Stimulated activated CD8-positive, alpha-beta memory T cell treated with anti-CD3 and anti-CD28 coated beads, Interleukin-2, amount 100 ng/mL, for 48 hours (primary cell): ENCODE measurements at places on chromosomes 5 and 9.

- DNase-seq: no peak
Observed at GRCh38 chr9:121925935-121926334, 167.2 kb downstream of the TTLL11 start.

DNA sequence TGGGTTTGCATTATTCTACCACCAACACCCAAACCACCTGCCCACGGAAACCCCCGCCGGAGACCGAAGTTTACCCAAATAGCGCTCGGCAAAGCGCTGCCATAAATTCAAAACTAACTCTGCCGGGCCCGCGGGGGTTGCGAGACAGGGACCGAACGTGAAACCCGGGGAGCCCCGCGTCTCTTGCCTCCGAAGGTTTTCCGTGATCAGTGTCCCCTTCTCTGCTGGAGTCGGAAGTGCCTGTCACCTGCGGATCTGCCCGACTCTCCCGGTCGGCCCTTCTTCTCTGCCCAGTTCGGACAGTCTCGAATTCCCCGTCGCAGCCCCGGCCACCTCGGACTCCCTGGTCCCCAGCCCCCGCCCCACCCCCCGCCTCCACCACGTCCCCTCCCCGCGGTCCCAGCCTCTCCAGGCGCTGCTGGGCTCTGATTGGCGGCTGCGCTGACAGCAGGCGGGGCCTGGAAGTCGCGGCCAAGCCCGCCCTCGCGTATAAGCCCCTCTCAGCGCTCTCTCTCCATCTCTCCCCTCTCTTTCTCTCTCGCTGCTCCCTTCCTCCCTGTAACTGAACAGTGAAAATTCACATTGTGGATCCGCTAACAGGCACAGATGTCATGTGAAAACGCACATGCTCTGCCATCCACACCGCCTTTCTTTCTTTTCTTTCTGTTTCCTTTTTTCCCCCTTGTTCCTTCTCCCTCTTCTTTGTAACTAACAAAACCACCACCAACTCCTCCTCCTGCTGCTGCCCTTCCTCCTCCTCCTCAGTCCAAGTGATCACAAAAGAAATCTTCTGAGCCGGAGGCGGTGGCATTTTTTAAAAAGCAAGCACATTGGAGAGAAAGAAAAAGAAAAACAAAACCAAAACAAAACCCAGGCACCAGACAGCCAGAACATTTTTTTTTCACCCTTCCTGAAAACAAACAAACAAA is at the start of gene RORB:
RORB (plus strand) TSS at position 517 of the 929 bp plus-strand sequence. CDS start 642 bp downstream, outside the sequence.
- no peak for DNase-seq

DNA sequence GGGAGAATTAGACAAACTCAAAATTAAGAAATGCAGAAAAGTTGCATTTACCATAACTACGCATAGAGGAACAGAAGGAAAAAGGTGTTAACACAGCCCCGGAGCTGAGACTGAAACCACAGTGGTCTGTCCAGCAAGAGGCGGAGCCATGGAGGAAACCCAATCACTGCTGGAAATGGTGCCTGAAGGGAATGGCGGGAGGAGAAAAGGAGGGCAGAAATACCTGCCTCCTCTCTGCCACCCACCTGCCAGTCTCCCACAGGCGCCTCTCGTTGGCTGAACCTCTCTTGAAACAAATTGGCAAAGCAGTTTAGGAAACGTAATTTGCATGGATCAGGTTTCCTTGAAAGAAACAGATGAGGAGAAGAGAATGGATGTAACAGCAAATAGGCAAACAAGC is 9.7 kb upstream of the PRKACG start:
- DNase-seq: no peak

- no peak for DNase-seq
Observed at GRCh38 chr5:103057208-103058130, 62.5 kb downstream of the GIN1 start.

DNA sequence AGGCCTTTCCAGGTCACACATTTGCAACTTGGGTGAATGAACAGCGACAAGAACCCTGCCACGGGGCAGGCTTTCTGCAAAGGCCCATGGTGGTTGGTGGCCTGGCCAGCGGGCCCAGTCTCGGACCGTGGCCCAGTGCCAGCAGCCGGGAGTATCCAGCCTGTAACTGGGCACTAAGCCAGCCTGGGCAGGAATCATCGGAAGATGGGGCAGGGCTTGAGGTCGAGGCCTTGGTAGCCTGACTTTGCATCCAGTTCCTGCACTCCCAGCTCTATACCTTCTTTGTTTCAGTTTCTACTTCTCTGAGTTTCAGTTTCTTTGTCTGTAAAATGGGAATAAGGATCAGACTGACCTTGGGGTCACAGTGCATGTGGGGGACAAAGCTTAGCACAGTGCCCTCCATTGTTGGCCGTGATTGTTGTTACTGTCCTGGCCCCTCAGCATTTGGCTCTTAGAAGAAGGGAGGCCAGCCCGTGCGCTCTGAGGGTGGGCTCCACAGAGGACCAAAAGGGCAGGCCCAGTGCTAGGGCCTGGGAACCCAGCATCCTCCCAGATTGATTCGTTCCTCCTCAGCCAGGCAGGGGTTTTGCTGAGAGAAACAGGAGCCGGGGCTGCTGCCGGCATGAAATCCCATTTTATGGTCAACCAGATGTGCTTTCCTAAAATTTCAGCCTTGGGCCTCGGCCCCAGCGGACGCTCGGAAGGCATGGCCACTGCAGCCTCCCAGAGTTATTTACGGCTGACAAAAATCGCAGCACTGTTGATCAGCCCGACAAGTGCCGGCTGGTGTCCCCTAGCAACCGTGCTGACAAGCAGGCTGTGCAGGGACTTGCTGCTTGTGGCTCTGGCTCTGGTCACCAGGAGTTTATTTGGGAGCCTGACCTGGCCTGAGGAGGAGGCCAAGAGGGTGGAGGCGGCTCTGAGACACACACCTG is 43.6 kb downstream of the JADE2 start:
- DNase-seq: no peak

GRCh38 chr5:124721229-124721735 is 25.2 kb downstream of the ZNF608 start:
- DNase-seq: no peak

DNA sequence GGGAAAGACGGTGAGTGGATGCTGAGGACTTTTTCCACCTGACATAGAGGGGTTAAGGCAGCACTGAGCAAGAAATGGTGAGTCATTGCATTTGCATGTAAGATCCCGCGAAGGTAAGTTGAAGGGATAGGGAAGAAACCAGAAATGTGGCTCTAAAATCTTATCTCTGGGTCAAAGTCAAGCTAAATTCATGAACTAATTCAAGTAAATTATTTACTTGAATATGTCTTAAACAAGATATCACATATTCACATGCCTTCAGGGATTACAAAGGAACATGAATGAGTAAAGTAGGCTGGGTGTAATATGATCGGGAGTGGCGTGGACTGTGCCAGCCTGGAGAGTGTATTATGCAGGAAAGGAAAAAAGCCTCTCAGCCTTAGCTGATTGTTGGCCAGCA is 74.4 kb upstream of the EQTN start:
- no peak for DNase-seq

DNA sequence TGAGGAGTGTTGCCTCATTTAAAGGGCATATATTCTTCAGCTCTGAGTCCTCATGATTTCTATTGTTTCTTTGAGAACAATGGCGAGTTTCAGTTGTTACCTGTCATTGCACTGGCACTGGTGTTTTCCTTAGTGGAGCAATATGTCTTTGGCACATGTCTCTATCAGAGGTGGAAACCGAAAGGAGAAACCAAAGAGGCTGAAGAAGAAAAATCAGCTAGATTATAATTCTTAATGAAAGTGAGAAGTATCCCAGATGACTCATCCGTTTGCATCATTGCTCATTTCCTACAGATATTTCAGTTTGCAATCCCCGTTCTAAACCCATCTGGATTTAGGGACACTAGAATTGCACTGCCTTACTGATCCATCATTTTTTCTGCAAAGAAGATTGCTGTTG is 324.6 kb downstream of the TMEM232 start:
- no peak for DNase-seq

DNA sequence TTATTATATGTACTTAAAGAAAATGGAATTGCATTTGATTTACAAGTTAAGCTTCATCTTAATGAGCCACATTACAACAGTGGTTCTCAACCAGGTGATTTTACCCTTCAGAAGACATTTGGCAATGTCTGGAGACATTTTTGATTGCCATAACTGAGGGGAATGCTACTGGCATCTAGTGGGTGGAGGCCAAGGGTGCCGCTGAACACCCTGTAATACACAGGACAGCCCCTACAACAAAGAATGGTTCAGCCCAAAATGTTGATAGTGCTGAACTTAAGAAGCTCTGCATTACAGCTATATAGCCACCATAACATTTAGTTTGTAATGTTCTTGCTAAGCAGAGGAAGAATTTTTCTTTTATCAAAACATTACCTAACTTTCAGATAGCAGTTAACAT is 103.1 kb downstream of the PAM start:
- DNase-seq: no peak

DNA sequence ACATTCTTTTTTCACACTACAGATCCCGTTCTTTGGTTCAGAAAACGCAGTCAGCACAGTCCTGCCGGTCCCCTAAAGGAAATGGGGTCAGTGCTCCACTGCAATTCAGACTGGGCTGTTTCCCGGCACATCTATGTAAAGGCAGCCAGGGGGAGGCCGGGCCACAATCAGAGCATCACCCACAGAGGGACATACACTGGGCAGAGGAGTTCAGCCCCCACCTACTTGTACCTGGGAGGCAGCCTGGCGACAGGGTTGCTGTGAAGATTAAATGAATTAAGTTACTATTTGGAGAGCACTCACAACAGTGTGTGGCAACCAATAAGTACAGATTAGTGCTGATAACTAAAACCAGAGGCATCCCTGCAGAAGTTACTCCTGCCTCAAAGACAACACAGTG is 4.5 kb downstream of the PTPN3 start:
- no peak for DNase-seq

- no peak for DNase-seq
Observed at GRCh38 chr9:134630861-134631260, 10.7 kb upstream of the COL5A1 start.

DNA sequence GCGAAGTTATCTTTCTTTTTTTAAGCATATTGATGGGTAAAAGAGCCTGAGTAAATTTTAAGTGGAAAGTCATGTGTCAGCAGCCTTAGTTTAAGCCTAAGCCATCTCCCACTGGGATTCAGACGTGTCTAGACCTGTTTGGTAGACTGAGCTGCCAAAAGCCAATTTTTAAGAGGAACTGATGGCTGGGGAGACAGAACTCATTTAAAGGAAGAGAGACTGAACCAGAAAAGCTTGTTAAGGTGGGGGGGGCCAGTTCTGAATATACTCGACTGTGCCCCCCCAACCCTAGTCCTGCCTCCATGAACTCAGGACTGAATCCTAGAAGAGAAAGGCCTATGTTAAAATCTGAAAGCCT is 58.3 kb upstream of the PLPP1 start:
- DNase-seq: no peak

DNA sequence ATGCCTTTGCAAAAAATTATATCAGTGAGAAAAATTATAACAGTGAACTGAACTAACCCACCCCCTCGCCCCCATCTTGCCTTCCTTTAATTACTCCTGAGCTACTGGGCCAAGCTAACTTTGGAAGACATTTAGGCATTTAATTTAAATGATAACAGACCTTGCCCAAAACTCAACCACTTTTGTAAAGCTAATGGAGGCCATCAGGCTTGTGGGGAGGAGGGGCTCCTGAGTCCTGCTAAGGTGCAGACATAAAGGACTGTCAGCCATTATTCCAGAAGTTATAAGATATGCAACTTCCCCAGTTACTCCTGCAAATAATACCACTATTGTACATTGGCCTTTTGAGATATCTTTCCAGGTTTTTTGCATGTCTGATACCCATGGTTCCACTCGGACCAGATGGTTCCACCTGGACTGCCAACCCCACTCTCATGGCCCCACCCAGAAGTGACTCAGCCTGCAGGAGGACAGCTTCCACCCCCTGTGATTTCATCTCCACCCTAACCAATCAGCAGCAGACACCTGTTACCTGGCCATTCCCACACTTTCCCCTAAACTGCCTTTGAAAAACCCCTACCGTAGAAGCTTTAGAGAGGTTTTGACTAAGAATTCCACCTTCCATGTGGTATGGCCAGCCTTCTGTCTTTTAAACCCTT is 805.4 kb upstream of the CDH6 start:
- DNase-seq: no peak

GRCh38 chr9:84152204-84152603 is 171.6 kb downstream of the RMI1 start:
- DNase-seq: no peak

DNA sequence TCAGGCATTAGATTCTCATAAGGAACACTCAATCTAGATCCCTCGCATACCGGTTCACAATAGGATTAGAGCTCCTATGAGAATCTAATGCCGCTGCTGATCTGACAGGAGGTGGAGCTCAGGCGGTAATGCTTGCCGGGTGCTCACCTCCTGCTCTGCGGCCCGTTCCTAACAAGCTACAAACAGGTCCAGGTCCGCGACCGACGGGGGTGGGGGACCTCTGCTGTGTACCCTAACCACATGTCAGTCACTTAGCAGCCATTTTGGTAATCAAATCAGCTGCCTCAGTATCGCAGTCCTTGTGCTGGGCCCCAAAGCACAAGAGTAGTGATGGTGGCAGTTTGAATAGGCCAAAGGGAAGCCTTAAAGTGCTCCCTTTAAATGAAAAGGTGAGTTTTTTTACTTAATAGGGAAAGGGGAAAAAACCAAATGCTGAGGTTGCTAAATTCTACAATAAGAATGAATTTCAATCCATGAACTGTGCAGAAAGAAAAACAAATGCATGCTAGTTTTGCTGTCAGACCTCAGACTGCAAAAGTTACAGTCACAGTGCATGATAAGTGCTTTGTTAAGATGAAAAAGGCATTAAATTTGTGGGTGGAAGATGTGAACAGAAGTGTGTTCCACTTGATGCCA is 67.0 kb upstream of the TNPO1 start:
- DNase-seq: no peak

DNA sequence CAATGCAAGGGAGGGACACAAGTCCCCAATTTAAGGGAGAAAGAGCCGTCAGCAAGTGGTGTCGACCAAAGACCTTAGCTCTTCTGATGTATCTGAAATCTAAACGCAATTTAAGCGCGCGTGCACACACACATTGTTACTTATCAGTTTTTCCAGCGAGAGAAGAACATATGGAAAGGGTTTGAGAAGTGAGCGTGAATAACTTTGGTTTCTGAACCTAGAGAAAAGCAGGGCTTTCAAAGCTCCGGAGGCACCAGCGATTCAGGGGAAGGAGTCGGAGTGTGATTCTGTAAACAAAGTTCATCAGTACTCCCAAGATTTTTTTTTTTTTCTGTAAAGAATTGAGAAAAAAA is 191.8 kb downstream of the MEF2C start:
- DNase-seq: no peak

- DNase-seq: no peak
Observed at GRCh38 chr9:27943501-27943900, 370.2 kb upstream of the C9orf72 start.
